Inflammatory macrophage (primary cell): ENCODE measurements at places on chromosomes 3 and 15.

DNA sequence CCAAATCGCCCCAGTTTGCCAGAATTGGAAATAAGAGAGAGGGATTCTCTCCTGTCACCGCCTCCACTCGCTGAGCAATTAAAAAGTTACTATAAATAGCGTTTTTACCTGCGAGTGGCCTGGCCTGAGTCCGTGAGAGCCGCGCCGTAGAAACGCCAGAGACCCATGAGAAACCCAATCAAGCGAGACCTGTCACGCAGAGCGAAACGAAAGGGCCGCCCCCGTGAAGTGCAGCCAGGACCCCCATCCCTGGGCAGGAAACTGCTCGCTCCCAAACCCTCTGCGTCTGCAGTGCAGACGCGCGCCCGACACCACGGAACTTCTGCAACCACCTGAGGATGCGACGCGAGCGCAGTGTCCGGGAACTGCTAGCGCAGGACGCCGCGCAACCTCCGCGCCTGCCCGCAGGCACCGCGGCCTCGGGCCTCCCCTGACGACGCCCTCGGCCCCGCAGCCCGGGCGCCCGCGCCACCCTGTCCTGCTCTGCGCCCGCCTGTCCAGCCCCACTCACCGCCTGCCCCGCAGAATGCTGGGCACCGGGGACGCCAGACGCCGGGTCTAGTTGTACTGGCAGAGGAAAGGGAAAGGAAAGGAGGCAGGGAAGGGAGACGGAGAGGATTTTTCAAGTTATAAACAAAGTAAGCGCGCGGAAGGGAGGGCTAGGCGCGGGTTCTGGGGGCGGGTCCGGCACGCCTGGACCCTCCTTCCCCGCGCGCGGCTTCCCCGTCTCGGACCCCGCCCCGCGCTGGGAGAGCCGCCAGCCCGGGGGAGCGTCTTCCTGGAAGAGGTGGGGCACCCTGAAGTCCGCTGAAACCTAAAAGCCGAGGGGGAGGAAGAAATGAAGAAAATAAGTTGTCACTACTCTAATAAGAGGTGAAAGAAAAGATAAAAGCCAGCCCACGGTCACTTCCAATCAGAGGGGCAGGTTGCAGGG lies at the start of gene PLSCR4:
Gene PLSCR4, minus strand, starts transcription at position 657 of the 934 bp plus-strand sequence. CDS start 29,034 bp downstream, outside the sequence.
- no peak for DNase-seq

- no peak for DNase-seq
Observed at GRCh38 chr3:32186097-32186496, 52.4 kb upstream of the CMTM8 start.

- DNase-seq: no peak
Observed at GRCh38 chr15:77417602-77418001, 2.3 kb downstream of the PEAK1 start.

DNA sequence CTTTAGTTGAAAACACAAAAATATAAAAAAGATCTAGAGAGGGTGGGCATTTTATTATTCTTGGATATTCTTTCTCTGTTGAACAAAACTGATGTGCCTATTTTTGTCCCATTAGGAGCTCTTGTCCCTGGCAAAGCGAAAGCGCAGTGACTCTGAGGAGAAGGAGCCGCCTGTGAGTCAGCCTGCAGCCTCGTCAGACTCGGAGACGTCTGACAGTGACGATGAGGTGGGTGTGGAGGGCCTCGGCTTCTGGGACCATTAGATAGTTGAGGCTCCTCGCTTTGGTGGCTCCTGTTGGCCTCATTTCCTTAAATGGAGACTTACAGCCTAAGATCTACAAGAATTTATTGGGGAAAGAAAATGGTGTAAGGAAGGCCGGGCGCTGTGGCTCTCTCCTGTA lies 21.3 kb downstream of the RTF1 start:
- no peak for DNase-seq

DNA sequence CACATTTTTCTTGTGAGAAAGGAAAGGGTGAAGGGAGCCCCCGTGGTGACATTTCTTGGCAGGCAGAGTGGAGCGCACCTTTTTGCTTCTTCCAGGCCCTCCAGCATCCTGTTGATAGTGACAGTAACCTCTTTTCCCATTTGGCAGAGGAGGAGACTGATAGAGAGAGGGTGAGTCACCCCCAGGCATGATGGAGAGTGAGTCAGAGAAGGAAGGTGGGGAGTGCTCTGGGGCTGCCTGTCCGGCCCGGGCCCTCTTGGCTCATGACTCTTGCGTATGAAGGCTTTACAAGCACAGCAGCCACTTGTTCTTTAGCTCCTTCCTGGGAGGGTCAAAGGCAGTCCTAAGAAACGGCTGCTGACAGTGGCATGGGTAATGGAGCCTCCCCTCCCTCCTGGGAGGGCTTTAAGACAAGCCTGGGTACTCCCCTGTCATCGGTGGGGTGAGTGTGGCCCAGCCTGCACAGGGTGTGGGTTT lies 16.0 kb downstream of the ANKRD63 start:
- peak; percentile 89 for DNase-seq

- DNase-seq: no peak
Observed at GRCh38 chr3:194320744-194321243, 30.3 kb downstream of the CPN2 start.

GRCh38 chr3:133040696-133041523 lies 2.7 kb downstream of the TMEM108 start:
- DNase-seq: peak; percentile 60

GRCh38 chr3:18562364-18563154 lies 137.4 kb upstream of the SATB1 start:
- DNase-seq: no peak

DNA sequence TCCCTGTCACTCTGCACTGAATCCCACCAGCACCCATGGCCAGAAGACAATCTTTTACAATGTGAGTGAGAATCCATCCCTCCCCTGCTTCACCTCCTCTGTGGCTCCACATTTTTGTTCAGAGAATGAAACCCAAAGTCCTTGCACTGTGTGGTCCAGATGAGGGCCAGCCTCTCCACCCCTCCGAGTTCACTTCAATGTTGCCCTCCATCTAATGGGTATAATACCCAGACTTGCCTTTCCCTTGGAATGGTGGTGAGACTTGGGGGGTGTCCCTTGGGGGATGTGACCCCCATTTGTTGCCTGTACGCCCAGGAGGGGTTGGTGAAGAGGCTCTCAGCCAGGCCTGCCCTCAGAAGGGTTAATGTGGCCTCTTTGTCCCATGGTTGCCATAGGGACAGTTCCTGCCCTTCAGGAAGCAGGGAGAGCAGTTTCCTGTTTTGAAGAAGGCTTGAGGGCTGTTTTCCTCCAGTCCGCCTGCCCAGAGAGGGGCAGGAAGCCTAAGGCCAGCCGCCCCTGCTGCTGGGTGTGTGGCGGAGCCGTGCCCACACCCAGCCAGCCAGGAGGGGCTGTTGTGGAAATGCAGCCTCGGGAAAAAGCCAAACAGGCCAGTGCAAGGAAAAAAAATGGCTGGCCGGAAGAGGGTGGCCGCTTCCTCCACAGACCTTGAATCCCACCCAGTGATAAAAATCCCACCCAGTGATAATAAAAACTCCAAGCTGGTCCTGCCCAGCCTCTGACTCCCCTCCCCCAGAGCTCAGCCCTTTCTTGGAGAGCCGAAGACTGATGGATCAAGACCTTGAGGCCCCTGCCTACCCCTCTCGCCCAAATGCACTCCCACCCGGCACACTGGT lies 14.6 kb upstream of the FGD5 start:
- DNase-seq: no peak

DNA sequence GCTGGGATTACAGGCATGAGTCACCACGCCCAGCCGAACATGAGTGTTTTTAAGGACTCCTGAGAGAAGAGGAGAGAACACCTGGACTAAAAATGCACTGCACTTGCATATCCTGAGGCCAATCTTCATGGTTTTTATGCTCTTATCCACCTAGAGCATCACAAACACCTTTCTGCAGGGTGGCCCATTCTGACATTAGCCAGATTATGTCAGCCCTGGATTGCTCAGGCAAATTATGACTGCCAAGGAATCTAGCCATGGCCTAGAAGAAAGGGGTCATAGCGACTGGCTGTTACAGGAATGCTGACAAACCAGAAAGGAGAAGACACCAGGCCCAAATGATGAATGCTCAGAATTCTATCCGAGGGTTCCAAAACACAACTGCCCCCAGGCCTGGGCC lies 40.9 kb upstream of the HERC1 start:
- DNase-seq: no peak

GRCh38 chr3:98574132-98574531 lies 19.3 kb downstream of the CPOX start:
- no peak for DNase-seq

DNA sequence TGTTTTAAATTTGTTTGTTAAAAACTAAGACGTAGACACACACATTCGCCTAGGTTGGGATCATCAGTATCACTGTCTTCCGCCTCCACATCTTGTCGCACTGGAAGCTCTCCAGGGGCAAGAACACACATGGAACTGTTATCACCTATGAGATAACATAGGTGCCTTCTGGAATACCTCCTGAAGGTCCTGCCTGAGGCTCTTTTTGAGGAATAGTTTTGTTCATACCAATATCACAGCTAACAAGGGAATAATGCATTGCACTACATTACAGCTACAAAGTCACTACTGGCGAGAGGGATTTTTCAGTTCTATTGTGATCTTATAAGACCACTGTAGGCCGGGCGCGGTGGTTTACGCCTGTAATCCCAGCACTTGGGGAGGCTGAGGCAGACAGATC lies 29.9 kb downstream of the ZWILCH start:
- DNase-seq: no peak

DNA sequence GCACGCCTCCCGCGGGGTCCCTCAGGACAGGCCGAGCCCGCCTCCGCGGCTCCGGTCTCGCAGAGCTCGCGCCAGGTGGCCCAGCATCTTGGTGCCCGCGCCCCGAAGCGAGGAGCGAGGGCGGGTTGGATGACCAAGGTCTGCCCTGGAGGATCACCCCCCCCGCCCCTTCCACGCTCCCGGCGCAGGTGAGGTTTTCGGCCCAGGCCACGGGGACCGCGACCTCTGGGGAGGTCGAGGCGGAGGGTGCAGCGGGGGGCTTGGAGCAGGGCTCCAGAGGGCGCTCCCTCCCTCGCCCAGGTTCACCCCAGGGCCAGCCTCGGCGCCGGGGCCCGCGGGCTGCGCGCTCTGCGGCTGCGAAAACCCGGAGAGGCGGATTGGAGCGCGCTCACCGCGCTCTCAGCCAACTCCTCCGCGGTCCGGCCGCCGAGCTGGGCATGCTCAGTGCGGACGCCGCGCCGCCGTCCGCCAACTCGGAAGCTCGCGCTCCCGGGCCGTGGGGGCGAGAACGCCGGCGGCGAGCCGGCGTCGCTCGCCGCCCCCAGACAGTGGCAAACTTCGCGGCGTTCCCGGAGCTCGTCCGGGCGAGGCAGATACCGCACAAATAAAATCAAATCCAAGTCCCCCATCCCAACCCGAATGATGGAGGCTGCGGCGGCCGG lies at the start of gene MED12L:
Gene MED12L, plus strand, starts transcription at position 438 of the 662 bp plus-strand sequence. CDS start 1,263 bp downstream, outside the sequence.
- DNase-seq: peak; percentile 74

DNA sequence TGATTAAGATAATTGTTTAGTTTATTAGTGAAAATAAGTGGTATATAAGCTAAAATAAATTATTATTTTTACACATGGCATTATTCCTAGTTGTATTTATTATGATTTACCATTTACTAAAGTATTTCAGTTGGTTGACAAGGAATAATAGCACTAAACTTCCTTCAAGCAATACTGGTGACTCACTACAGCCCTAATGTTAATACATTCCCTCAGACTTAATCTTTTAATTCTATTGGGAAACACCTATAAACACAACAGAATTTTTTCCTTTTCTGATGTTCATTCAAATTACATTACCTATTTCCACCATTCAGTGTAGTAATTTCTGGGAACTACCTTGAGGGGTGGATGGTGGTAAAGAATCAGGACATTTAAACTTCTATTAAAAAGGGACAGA lies 264.0 kb downstream of the TIGIT start:
- DNase-seq: no peak

GRCh38 chr3:42507761-42508335 lies 5.4 kb downstream of the VIPR1 start:
- DNase-seq: peak; percentile 51

- DNase-seq: peak; percentile 46
Observed at GRCh38 chr3:43894176-43895049, 203.7 kb downstream of the ABHD5 start.

GRCh38 chr3:196792771-196793170 lies 53.1 kb downstream of the PAK2 start:
- DNase-seq: peak; percentile 23

DNA sequence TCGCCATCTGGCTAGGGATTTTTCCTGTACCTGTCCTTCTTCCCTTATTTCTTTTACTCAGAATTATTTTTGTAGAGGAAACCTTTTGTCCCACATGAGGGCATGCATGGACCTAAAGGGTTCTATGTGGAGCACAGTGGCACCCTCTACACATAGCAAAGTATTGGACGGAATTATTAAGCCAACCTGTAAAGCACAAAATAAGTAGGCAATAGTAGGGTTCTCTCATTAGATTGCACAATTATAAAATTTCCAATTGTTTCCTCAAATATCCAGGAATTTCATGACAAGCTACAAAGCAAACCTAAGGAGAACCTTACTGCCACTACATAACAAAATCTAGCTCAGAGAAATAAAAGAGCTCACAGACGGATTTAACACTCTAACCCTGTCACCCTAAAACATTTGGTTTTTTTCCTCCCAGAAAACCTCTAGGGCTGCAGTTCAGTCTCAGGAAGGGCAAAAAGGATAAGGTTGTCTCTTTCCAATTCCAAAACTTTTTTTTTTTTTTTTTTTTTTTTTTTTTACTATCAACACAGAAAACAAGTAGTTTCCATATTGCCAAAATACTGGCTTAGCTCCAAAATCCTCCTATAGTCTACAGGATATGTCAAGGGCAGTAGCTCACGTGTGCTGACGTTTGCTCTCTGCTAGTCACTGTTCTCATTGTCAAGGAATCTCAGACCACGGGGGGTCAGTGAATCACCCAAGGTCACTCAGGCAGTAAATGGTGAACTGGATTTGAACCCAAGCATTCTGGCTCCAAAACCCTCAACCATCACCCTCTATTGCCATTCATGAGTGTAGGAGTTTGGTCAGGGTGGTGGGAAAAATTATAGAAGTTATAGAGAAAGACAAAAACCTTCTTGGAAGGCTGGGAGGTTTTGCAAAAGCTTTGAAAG lies 52.3 kb downstream of the NCEH1 start:
- DNase-seq: no peak

DNA sequence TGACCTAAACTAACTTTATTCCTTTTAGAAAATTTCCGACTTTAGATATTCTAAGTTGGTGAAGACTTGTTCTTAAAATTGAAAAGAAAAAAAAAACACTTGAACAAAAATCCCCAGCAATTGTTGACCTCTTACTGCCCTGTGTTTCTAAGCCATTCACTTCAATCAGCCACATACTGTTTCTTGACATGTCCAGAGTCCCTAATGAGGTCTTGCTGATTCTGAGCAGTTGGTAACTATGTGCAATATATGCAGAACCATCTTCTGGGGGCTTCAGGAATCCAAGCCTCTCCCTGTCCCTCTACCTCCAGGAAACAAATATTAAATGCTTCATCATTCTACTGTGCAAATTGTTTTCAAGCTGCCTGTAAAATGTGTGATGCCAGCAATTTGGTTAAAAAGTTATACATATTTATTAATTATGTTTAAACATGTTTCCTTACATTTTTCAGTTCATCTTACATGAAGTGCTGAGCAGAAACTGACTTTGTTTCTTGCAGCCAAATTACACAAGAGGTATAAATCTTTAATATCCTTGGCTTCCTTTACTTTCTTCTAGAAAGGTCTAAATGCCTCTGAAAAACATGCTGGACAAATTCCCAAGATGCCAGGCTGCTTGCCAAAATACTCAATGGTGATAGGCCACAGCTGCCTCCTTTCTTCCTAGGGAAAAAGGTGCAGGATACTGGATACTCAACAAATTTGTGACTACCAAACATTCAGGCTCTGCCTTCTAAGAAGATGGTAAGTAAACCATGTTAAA lies 19.8 kb upstream of the GYG1 start:
- no peak for DNase-seq

- DNase-seq: peak; percentile 70
Observed at GRCh38 chr3:195863121-195864061, 45.0 kb downstream of the TNK2 start.

GRCh38 chr3:119219069-119219468 lies 21.6 kb downstream of the B4GALT4 start:
- no peak for DNase-seq
